Cortex of kidney (tissue), 1 donor: ENCODE measurements at places on chromosomes 1 and 21.

- no peak for DNase-seq
These were observed 46.6 kb upstream of the RGS2 start for GRCh38 chr1:192762265-192762664.

DNA sequence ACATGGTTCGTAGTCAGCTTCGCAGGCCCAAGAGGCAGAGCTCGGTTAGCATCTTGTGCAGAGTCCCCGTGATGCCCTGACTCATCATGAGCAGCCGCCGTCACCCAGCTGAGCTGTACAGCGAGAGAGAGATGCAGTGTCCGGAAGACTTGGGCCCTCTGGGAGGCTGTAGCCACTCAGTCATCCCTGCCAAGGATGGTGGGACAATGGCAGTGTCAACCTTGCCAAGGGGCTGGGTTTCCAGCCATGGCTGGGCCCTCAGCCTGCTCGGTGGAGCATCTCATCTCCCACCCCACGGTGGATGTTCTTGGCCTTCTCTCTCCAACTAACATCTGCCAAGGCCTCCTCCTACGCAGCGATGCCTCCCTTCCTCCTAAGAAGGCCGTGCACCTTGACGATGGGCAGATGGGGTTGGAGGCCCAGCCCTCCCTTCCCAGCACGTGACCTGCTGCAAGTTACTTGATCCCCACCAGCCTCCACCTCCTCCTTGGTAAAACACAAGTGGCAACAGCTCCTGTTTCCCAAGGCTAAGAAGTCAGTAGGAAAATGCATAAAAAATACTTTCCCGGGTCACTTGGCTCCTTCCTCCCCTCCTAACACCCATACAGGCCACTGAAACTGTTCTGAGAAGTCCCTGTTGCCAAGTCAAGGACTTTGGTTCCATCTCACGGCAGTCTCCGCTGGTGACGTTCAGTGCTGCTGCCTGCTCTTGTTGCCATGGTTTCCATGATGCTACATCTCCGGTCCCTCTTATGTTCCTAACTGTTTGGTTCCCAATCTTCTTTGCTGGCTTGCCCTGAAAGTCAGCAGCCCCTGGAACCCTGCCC is 384.7 kb upstream of the VAMP3 start:
- DNase-seq, result no peak

- DNase-seq, result no peak
These were observed 14.6 kb downstream of the FOXD2 start for GRCh38 chr1:47452426-47452825.

GRCh38 chr1:99561952-99562351 is 84.0 kb upstream of the PALMD start:
- no peak for DNase-seq

GRCh38 chr1:235460770-235461169 is 43.5 kb downstream of the B3GALNT2 start:
- DNase-seq, result no peak

DNA sequence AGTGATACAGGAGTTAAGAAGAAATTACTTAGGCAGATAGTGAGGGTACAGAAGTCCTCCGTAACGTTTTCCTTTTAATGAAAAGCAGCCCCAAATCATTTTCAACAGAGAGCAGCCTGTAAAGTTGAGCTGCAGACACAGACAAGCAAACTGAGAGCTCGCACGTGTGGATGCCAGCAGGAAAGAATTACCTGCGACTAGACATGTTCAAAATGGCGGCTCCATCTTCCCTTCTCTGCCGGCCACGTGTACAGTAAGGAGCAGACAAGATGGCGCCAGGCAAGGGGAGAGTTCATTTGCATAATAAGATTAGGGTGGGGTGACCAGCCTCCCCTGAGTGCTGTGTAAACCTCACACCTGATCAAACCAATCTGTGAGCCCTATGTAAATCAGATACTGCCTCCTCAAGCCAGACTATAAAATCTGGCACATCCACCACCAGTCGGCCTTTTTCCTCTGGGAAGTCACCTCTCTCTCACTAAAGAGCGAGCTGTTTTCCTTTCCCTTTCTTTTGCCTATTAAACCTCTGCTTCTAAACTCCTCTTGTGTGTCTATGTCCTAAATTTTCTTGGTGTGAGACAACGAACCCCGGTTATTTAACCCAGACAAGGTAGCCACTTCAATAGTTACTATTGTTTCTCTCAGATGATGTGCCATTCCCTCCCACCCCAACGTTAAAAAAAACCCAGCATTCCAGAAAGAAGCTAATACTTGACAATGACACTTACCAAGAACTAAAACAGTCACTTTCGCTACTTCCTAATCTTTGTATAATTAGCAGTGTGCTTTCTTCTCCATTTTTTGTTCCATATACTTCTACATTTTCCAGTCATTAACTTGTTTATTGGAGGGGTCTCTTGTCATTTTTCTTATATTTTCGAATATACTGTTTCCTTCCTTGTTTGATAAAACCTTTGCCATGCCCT is 27.4 kb downstream of the DUSP10 start:
- DNase-seq, result no peak

GRCh38 chr1:68322837-68323687 is 90.7 kb upstream of the WLS start:
- no peak for DNase-seq

GRCh38 chr21:32248571-32249461 is 30.0 kb downstream of the MIS18A start:
- DNase-seq, result no peak

DNA sequence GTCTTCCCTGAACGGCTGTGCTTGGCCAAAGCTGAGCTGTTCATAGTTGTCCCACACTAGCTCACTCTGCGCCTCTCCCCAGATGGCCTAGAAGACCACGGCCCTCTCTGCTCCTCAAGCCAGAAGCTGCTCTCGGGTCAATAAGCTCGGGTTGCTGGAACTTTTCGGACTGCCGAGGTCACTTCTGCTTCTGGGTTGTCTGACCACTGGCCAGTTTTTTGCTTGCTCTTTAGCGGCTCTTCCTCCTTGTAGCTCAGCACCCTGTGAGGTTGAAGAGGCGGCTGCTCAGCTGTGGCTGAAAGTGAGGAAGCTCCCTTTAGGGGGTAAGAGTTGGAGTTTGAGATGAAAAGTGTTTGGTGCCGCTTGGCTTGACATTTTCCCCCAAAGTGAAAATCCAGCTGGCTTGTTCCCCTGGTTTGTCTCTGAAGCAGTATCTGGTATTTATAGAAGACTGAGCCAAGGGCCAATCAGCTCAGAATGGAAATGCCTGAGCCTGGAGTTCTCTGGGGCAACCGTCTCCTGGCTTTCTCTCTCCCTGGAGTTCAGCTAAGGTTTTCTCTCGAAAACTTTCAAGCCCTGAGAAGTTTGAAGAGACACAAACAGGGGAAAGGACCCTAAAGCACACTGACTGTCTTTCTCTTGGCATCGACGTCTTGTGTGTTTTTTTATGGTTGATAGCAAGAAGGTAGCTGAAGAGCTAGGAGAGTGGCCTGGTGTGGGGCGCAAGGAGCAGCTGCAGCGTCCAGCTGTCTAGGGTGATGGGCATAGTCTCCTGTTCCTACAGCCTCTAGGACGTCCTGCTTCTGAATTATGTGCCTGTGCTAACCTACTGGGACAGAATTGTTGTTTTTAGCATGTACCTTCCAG is 72.0 kb downstream of the SYT6 start:
- DNase-seq, result no peak

DNA sequence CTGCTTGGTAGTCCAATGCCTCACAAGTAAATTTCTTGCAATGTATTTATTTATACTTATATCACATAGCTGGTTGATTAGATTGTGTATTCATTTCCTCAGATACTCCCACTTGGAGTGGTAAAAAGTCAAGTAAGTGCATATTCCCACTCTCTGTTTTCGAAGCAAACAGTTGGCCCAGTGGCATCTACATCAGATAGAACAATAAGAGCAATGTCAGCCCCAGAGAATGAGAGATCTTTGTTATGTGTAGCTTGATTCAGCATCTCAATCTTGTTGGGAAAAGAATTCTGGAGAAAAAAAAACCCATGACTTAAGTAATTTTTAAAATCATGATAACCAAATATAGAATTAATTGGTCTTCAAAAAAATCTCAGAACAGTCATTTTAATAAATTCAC is 25.5 kb downstream of the RGL1 start:
- DNase-seq, result no peak

- no peak for DNase-seq
These were observed 6.1 kb downstream of the TAS1R3 start for GRCh38 chr1:1336931-1337792.

DNA sequence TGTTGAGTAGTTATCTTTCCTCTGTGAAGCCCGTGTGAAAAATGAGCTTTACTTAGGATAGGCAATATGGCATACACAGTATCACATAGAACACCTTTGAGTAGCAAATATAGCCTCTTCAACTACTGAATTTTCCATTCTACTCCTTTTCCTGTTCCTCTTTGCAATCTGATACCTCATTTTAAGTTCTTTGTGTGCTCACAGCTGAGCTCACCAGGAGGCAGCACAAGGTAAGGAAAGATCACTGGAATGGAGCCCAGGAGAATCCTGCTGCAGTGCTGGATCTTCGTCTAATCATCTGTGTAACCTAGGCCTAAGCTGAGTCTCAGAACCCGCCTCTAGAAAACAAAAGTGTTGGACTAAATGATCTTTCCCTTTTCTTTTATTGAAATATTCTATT is 171.0 kb downstream of the LRRC40 start:
- no peak for DNase-seq

DNA sequence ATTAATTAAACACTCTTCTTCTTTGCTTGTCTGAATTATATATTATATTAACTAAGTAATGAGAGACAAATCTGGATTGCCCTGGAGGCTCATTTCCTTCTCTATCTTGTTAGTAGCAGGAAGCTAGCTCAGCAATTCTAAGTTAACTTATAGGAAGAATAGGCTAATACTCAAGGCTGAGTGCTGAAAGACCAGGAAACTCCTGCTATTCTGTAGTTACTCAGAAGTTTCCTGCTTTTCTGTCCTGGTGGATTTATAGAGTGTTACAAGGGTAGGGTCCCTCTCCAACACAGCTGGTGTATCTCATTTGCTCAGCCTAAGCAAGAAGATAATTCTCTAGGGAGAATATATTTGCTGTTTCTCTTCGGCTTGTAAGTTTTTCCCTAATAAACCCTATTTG is 29.2 kb downstream of the HSPA13 start:
- no peak for DNase-seq

DNA sequence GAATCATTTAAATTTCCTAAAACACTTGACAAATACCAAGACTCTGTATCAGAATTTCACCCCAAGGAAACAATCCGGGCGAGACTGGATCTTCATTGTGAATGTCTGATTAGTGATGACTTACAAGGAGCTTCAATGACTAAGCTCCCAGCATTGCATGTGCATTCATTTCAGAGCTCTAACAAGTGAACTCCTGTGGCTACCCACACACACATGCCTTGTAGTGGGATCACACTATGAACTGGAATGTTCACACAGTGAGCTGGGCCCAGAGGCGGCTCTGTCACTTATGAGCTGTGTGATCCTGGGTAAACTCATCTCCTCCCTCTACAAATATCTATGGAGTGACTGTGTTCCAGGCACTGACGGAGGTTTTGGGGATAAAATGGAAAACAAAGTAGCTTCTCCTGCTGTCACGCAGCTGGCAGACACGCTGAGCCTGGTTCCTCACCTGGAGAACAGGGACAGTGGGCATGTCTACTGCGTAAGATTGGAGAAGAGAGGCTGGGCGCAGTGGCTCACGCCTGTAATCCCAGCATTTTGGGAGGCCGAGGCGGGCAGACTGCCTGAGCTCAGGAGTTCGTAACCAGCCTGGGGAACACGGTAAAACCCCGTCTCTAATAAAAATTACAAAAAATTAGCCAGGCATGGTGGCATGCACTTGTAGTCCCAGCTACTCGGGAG is 56.9 kb downstream of the CLSTN1 start:
- DNase-seq, result no peak

- DNase-seq, result no peak
These were observed 114.5 kb downstream of the DSCAM start for GRCh38 chr21:40732253-40733023.

DNA sequence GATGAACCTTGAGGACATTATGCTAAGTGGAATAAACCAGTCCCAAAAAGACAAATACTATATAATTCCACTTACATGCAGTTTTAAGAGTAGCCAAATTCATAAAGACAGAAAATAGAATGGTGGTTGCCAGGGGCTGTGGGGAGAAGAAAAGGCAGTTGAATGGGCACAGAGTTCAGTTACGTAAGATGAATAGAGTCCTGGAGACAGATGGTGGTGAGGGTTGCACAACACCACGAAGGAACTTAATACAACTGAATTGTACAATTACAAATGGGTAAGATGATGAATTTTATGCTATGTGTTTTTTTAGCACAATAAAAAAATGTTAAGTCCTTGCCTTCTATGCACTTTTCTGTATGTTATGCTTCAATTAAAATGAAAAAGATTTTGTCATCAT is 66.6 kb downstream of the CD34 start:
- DNase-seq, result no peak

DNA sequence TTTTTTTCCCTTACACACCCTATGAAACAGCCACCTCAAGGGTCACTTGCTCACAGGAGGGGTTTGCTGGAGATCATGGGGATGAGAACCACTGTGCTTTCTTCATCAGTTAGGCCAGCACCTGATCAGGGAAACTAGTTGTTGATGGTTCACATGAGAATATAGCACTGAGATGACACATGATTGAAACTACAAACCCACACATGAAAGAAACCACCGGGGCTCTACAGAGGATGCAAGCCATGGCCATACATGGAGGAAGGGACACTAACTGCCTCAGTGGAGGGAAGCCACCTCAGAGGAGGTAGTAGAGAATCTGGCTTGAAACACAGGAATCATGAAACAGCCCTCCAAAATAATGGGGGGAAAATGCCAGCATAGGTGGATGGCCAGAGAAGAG is 63.2 kb downstream of the PRKAB2 start:
- DNase-seq, result no peak

GRCh38 chr1:88180449-88181108 is 503.5 kb upstream of the PKN2 start:
- no peak for DNase-seq

DNA sequence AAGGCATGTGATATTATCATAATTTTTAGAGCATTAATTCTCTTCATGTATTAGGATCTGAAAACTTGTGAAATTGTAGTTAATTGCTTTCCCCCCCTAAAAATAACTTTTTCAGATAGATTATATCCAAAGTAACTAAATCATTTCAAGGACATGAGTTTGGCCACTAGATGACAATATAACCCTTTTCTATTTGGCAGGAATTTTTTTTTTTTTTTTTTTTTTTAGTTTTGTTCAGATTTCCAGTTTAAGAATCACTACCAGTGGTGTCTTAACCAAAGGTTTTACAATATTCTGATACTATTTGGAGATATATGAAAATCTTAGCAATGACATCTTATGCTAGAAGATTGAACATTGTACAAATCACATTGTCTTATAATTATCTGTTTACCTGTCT is 370.8 kb downstream of the AMY1C start:
- no peak for DNase-seq

GRCh38 chr1:46533179-46533864 is 18.1 kb downstream of the KNCN start:
- DNase-seq, result no peak

- DNase-seq, result no peak
These were observed 5.5 kb downstream of the TSEN15 start for GRCh38 chr1:184056921-184057555.

GRCh38 chr1:184541537-184542152 is 154.8 kb downstream of the C1orf21 start:
- DNase-seq, result no peak
